HuH-7 (cell line): ENCODE measurements at places on chromosomes 2 and 18.

GRCh38 chr2:233428008-233428407, 73.7 kb downstream of the DGKD start:
- no peak for DNase-seq

DNA sequence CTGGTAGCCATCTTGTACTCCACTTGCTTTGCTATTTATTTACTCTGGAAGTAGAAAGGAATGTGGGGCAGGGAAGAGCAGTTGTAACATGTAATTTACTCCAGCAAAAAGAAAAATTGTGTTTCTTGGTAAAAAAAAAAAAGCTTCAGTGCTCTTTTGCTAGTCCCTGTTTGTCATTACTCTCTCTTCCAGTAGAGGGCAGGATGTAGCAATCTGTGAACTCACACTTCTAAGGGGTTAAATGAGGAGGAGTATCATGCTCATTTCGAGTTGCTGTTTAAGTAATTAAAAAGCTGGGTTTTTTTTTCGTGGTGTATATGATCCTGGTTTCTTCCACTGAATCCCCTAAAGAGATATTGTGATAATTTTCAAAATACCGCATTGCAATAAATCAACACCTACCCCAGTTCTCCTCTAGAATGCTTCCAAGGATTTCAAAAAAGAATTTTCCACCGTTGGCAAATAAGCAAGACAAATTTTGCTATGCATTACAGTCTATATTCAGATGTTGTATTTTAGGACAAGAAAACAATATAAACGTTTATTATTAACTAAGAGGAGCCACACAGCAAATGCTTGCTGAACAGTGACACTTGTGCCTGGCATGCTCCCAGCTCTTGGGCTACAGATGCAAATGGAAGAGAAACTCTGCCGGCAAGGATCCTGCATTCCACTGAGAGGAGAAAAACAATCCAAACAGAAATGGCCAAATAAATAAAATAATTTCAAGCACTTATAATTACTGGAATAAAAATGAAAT, 261.6 kb downstream of the ASXL3 start:
- DNase-seq: peak; percentile 11

GRCh38 chr2:189982780-189983394, 79.6 kb downstream of the MSTN start:
- peak; percentile 28 for DNase-seq

DNA sequence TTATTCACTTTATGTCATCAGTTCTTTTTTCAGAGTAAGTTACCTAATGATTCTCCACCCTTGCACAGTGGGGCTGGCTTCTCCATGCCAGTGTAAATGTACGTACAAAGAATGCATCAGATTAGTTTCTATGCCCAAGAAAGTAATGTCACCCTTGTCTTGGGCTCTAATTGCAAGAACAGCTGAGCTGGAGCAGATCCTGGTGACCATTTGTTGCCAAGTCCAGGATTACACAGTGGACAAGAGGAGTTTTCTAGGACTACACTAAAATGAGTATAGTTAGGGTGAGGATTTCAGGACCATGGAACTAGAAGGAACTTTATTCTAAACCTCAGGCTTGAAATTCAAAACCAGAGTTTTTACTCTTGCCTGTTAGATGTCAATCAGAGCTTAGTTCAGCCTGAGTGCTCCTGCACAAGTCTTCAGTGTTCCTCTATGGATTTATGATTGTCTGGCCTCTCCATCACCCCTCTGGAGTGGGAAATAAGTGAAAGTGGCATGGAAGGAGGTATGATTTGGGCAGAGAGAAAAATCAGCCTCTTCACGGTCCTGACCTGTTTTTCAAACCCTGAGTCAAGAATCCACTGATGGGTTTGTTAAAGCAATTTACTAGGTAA, 29.8 kb downstream of the PCBP1 start:
- DNase-seq: no peak

- DNase-seq: no peak
Measured at GRCh38 chr2:42961385-42961811, 169.0 kb upstream of the HAAO start.

- DNase-seq: no peak
Measured at GRCh38 chr18:70037431-70038061, 89.9 kb upstream of the CD226 start.

- DNase-seq: no peak
Measured at GRCh38 chr2:182359990-182360662, 66.7 kb downstream of the PDE1A start.

- DNase-seq: no peak
Measured at GRCh38 chr2:71620851-71621251, 167.5 kb downstream of the DYSF start.

DNA sequence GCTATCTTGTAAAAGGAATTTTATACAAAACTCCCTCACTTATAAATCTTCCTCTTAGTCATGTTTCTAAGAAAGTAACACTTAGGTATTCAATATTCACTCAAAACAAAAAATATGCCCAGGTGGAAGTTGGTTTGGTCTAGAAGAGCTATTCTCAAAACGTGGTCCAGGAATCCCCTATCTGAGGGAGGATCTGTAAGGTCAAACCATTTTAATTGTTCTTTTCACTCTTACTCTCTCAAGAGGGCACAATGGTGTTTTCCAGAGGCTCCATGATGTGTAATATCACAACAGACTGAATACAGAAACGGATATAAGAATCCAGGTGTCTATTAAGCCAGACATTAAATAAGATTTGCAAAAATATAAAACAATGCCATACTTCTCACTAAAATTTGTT, 9.9 kb downstream of the MOB1A start:
- no peak for DNase-seq
